ENCODE measurements at places on chromosomes 12 and 14.
A peak's percentile ranks its signal among the peaks of the same experiment; 100 is the strongest.

DNA sequence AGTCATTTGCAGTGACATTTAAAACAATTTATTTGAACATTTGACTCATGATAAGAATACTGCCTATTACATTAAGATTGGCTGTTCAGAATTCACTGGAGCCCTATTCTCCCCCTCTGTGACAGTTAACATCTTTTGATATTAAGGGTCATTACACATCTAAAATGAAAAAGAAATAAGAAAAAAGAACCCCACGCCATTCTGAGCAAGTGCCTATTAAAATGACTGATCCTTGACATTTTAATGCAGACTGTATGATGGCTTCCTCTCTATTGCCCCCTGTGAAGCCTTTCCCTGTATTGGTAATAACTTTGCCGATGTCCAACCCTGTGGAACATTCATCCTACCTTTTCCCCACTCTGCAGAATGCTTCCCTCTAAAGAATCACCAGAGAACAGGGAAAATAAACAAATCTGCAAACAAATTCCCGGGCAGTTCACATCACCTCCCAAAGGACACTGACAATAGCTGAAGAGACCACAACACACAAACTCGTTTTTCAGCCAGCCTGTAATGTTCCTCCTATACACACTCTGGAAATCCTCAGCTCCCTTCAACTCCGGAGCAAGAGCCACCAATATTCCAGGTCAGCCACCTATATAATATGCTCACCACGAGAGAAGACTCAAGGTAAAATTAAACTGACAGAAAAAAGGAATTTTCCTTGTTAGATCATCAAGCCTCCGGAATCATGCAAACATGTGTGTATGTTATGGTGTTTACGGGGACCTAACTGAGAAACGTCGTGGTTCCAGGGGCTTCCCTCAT lies 2.1 kb downstream of the NIN start:
- DNase-seq: no peak

GRCh38 chr12:120652656-120653435 lies 12.4 kb downstream of the CABP1 start:
- no peak for DNase-seq

DNA sequence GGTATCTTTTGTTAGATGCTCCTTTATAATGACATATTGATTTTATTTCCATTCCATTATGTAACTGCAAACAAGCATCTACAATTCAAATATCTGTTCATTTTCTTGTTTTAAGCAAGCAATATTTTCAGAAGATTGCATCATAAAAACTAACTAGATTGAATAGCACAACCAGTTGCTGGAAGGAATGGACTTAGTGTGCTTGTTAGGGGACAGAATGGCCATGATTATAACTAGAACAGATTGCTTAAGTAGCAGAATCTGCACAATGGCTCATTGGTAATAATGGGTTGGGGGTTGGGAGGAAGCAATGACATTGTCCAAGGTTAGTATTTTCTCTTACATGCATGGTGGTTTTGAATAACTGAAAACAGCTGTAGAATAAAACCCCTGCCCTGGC lies 939.5 kb downstream of the SLC16A7 start:
- no peak for DNase-seq

DNA sequence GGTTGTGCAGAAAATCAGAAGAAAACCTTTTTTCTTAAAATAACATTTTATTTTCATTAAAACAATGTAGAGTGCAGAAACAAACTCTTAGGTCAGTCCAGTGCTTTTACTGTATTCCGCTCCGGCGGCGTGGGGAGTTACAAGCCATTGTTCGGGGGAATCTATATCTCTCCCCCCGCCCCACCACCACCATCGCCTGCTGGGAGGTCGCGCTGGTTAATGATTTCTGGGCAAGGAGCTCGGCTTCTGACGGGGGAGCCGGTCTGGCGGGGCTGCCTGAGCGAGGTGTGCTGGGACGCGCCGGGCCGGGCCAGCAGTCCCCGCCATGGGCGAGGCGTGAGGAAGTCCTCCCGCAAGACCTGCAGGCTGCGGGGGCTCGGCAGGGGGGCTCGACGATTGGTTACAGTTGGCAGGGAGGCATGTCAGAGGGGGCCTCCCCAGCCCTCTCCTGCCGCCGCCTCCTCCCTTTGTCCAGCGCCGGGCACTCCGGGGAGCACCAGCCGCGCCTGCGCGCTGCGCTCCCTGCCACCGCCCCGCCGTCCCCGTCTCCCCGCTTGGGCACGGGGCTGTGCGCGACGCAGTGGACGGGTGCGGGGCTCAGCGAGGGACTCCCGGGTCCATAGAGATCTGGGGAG lies 1.0 kb upstream of the DUSP6 start:
- DNase-seq: peak; percentile 26

GRCh38 chr14:97544571-97544970 lies 747.4 kb downstream of the VRK1 start:
- DNase-seq: no peak

DNA sequence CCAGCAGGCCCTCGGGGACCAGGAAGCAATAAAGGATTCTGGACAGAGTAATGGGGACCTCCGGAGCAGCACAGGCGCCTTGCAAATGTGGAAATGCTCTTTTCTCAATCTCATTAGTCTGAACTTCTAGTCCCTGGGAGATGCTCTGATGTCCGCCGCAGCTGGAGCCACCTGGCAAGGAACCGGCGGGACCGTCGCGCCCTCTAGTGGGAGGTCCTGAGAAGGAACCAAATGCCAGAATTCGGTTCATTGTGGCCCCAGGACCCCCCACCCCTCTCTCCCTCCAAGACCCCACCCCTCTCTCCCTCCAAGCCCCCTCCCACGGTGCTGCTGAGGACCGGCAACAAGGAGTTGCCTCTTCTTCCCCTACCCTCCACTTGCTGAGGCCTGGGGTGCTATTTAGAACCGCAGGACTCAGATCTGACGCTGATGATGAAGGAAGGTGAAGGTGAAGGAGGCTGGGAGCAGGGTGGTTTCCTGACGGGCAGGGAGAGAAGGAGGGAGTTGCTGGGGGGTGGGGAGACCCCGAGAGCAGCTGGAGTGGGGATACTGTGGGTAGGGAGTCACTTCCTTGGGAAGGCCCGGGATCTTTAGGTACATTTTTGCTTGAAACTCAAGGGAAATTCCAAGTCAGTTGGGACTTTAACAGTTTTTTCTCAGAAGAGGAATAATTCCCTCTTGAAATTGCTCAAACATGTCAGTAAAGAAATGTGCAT lies 42.5 kb downstream of the SMIM41 start:
- peak; percentile 35 for DNase-seq

DNA sequence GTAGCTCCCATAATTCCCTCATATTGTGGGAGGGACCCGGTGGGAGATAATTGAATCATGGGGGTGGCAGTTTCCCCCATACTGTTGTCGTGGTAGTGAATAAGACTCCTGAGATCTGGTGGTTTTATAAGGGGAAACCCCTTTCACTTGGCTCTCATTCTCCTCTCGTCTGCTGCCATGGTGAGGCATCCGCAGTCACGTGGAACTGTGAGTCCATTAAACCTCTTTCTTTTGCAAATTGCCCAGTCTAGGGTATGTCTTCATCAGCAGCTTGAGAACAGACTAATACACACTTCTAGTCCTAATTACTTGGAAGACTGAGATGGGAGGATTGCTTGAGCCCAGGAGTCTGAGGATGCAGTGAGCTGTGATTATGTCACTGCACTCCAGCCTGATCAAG lies 64.4 kb downstream of the TMX1 start:
- no peak for DNase-seq

GRCh38 chr14:76329154-76329928 lies 46.6 kb upstream of the ESRRB start:
- no peak for DNase-seq

DNA sequence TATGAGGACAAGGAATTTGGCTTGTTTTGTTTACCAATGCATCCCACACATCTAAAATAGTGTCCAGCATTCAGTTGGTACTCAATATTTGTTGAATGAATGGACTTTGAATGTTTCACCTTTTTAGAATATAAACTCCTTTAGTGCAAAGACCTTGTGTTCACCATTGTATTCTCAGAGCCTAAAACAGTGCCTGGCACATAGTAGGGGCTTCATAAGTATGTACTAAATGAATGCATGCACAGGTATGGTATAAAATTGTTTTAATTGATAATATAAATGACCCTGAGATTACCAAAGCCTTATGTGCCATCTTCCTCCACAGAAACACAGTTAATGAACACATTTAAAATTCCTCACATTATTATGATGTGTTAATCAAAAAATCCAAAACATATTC lies 5.0 kb upstream of the NFYB start:
- DNase-seq: no peak

DNA sequence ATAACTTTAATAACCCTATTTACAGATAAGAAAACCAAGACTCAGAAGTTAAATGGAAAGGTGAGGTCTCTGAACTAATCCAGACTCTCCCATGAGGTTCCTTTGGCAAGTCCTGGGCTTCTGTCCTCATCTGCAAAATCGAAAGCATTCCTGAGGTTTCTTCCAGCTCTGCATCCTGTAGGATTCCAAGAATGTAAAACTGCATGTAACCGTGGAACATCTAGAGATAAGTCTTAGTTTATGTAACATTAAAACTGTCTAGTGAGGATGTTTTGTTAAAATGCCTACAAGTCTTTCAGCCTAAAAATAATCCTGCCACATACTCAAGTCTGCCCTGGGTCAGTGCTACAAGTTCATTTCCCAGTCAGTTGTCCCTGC lies 7.3 kb upstream of the ITFG2 start:
- DNase-seq: no peak

DNA sequence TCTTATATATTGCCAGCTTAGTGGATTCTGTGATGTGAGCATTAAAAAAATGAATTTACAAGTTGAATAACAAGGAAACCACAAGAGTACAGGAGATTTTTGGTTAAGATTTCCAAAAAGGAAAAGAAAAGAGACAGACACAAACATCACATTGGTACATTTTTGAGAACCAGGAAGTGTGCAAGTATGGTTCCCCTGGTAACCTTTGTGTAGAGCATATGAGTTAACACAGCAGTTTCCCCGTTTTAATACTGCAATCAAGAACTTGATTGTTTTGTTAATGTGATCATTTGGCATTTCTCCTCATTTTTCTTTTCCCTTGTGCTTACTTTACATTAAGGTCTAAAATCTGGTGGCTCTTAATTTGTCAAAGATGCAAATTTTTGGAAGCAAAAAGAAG lies 490.4 kb upstream of the ATP2B1 start:
- DNase-seq: no peak

DNA sequence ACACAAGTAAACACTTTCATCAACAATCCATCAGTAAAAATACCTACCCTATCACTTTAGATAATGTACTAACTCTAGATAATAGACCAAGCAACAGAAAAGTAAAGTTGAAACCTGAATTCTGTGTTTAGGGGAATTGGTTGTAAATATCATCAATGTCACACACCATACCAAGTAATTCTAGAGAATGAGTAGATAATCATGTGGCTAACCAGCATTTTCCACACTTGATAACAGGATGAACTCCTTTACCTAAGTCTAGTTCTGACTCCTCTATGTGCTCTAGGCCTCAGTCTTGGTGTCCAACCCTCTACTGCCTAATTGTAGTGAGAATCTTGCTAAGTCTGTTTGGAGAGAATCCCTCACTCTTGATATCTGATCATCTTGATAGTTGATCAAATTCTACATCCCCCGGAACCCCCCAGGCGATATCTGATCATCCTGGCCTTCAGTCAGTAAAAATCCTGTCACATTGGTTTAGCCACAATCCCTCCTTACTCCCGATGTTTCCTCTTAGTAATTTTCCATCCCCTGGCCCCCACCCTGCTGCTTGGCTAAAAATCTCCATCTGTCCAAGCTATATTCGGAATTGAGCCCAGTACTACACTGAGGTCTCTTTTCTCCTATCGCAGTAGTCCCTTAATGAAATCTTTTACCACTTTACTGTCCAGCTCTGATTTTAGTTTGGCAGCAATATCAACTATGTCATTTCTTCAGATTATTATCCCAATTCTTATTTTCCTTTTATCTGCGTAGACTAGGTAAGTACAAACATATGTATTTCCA lies 3.4 kb upstream of the SLCO1A2 start:
- DNase-seq: no peak

GRCh38 chr12:16726879-16727278 lies 120.9 kb upstream of the LMO3 start:
- DNase-seq: no peak

DNA sequence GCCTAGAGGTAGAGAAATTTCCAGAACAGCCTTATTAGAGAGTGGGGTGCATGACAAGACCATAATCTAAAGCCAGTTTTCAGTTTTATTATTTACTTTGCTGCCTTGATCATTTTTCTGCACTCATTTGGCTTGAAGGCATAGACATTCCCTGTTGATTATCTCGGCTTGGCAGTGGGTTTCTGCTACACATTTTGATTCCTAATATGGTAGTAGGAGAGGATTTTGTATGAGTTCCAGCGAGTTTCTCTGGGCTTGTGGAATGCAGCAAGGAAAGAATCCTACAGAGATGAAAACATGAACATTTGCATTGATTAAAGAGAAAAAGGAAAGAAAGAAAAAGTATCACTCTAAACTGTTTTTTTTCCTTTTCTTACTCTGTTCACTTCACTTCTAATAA lies 281.2 kb downstream of the PAWR start:
- DNase-seq: no peak

- DNase-seq: no peak
Measured at GRCh38 chr12:117121441-117121840, 22.2 kb upstream of the TESC start.

DNA sequence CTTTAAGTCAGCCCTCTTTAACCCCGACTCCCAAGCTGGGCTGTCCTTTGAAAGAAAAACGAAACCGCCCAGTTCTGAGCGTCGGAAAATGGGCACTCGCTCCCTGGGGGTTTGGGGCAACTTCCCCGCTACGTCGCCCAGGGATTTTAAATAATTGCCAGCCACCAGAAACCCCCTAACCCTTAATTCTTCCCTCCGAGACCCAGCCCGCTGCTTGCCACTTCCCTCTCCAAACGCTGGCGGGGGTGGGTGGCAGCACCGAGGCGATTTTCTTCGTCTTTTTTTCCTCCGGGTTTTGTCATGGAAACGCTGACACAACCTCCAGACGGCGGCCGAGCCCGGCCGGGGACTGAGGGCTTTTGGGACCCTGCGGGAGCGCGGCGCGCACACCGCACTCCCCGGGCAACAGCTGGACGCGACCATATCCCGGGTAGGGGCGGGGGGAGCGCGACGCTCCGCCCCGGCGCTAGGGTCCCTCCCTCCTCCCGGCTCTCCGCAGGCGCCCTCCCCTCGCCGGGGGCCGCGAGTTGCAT lies at the start of gene CHST11:
Gene CHST11, plus strand, starts transcription at position 532 of the 533 bp plus-strand sequence.
- DNase-seq: peak; percentile 56

GRCh38 chr12:1575408-1576401 lies 18.7 kb downstream of the FBXL14 start:
- DNase-seq: no peak

DNA sequence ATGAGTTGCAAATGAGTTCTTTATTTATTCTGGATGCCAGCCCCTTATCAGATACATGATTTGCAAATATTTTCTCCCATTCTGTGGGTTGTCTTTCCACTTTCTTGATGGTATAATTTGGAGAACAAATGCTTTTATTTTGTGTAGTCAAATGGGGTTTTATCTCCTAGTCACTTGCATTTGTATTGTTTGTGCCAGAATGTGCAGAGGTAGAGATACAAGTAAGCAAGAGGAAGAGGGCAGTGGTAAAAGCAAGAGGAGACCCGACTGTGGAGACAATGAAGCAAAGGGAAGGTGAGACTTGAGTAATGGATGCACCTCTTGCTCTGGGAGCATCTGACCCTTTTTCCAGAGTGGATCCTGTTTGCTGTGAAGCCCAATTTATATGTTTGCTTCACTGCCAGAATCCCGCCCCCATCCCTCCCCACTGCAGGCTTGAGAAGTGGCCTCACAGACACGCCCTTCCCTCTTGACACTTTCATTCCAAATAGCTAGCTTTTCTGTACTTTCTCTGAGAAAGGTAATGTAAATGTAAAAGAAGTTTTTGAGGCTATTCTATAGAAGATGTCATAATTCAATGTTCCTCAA lies 786 bp upstream of the PFKM start:
- DNase-seq: no peak

GRCh38 chr12:32489070-32489469 lies 89.7 kb downstream of the FGD4 start:
- no peak for DNase-seq
